ENCODE measurements at places on chromosomes 12 and 14.

GRCh38 chr12:131217024-131217586 is 263.4 kb downstream of the ADGRD1 start:
- no peak for DNase-seq

DNA sequence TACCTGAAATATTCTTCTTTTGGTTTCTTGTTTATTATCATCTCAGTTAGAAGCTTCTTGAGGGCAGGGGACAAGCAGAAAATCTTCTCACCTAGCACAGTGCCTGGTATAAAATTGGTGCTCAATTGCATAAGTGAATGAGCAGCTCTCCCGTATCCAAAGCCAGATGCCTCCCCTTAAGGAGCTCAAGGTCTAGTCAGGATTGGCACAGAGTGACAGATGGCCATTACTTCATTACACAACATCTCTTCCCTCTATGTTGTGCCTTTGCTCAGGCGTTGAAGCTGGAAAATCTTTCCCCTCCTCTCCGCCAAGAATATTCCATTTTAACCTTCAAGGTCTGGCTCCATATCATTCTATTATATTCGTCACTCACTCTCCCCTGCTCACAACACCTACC is 3.6 kb downstream of the SLC4A8 start:
- DNase-seq = no peak

DNA sequence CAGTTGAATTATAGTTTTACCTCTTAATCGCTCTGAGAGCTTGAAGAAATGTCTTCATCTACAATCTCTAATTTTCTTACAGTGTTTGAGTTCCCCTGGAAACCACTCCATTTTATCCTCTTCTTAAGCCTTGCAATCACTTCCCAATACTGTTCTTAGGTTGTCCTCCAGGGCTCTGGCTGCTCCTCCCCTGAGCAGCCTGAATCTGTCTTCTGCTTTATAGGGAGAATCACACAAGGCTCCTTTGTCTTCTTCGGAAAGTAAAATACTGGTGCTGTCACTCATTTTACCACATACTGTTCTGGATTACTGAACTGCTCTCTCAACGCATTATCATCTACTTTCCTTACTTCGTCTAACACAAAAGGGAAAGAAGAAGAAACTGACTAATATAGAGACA is 133.7 kb downstream of the MDGA2 start:
- DNase-seq = no peak

DNA sequence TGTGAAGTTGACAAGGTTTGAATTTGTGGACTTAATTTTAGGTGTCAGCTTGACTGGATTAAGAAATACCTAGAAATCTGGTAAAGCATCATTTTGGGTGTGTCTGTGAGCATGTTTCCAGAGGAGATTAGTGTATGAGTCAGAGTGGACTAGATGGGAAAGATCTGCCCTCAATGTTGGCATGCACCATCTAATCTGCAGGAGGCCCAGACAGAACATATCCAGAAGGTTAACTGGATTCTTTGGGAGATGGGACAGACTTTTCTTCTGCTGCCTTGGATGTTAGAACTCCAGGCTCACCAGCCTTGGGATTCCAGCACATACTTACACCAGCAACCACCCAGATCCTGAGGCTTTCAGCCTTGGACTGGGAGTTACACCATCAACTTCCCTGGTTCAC is 14.1 kb downstream of the SGPP1 start:
- no peak for DNase-seq

DNA sequence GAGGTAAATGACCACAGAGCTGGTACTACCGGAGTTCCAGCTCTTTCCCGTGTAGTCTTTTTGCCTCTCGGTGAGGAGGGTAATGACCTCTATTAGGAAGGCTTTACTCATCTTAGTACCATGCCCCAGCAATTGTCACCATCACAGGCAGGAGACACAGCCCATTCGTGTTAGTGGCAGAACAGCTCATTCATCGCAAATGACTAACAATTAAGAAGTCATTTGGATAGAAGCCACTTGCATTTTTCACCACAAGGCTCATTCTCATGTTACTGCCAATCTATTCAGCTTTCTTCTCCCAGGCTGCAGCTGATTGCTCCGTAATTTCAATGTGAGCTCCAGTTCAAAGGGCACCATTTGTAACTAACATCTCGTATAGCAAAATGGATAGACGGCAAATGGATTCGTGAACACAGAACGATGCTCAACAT is 718.8 kb upstream of the TMEM132C start:
- no peak for DNase-seq

DNA sequence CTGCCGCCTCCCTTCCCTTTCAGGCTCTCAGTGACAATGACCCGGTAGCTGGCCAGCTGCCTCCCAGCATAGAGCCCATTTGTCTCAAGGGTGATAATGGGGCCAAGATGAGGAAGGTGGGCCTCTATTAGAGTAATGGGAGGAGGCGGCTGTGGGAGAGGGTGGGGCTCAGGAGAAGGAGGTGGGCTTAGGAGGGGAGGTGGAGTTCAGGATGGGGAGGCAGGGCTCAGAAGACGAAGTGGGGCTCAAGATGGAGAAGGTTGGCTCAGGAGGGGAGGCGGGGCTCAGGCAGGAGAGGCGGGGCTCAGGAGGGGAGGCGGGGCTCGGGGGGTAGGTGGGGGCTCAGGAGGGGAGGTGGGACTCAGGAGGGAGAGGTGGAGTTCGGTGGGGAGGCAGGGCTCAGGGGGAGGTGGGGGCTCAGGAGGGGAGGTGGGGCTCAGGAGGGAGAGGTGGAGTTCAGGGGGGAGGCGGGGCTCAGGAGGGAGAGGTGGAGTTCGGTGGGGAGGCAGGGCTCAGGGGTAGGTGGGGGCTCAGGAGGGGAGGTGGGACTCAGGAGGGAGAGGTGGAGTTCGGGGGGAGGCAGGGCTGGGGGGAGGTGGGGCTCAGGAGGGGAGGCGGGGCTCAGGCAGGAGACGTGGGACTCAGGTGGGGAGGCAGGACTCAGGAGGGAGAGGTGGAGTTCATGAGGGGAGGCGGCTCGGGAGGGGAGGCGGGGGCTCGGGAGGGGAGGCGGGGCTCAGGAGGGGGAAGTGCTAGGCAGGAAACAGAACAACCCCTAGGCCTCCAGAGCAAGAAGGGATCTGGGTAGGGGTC is 36.8 kb downstream of the IQSEC3 start:
- no peak for DNase-seq

GRCh38 chr14:61454545-61454944 is 133.2 kb downstream of the PRKCH start:
- DNase-seq = no peak

DNA sequence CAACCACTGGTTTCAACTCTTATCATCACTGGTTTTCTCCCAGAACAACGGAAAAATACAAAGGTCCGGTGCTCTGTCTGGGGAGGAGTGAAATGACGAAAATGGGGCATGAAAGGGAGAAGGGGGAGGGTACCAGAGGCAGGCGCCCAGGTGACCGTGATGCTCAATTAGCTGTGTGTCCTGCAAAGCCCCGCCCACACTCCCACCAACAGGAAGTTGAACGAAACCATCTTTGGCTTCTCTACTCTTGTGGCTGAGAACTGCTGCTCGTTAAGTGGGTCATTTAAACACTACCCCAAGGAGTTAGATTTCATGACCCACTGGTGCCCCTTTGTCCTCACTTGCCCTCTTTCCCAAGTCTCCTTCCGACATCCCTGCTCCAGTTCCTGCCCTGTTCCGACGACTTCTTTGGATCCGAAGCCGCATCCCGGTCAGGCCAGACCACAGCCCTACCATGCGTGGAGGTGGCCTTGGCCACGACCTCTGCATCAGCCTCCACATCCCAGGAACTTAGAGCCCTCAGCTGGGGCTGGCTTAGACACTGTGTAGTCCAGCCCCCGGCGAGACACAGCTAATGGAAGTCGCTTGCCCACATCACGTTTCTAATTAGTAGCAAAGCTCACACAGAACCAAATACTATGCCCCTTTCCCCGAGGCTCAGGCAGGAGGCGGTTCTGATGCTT is 11.4 kb upstream of the LRTM2 start:
- DNase-seq = no peak

GRCh38 chr14:102325791-102326345 is 6.3 kb downstream of the ZNF839 start:
- DNase-seq = no peak

GRCh38 chr12:19220205-19220604 is 90.7 kb downstream of the PLEKHA5 start:
- DNase-seq = no peak

DNA sequence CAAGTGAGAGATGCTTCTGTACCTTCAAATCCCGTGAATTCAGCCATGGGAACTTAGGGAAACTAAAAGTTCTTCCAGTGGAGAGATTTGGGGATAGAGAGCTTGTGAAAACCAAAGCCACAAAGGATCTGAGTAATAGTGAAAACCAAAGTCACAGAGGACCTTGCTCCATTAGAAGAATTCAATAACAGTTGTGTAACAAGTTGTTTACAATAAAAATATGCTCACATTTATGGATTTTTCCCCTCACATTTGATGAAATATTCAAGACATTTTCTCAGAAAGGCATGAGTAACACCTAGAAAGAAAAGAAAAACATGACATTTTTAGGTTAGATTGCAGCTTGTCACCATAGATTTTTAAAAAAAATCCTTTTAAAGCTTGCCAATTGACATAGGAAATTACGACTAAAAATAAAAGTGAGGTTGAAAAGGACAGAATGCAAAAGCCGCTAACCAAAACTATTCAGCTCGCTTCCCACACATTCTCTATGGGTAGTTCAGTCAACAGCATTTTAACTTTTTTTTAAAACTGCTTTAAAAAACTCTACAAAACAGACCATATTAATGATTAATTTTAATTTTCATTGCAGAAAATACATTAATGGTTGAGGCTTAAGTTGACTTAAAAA is 113.2 kb downstream of the CAND1 start:
- DNase-seq = no peak

DNA sequence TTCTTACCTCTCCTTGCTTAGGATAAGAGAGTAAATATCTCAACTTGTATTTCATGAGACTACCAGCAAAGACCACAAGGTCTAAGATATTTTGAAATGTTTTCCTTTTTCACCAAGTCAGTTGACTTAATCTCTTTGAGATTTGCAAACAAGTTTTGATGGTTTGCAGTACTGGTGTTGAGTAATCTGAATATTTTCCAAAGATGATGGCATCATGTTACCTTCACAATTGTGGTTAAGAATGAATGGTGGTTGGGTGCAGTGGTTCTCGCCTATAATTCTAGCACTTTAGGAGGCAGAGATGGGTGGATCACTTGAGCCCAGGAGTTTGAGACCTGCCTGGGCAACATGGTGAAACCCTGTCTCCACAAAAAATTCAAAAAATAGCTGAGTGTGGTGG is 225.7 kb downstream of the TMTC2 start:
- DNase-seq = no peak

DNA sequence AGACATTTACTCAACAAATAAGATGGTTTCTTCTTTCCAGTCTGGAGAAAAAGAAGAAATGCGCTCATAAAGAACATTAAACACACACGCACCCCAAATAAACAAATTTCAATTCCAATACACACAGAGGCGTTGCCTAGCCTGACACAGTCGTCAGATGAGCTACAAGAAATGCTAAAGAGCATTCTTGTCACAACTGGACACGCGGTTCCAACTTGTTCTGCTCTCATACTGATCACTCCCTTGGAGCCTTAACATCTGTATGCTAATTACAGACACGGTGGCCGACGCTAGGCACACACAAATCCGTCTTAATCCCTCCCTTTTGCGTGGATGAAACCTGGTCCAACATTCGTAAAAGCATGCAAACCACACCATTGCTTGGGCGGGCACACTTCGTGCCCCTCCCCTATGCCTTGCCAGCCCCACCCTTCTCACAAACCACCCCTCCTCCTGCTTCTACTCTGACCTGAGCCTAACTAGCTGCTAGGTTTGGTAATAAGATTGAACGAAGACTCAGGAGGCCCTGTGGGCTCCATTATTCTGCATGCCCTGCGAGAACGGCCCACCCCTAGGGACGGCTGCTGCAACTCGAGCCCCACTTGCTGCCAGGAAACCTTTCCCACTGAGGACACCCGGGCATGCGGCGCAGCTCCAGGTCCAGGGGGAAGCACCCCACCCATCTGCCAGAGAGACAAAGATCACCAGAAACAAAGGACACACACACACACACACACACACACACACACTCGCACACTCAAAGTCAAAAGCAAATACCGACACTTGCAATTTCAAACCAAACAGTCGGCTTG is 1.2 kb downstream of the KCNK10 start:
- DNase-seq = no peak

Measured in GM18507 (cell line).